ENCODE measurements at places on chromosomes 3 and 15.

DNA sequence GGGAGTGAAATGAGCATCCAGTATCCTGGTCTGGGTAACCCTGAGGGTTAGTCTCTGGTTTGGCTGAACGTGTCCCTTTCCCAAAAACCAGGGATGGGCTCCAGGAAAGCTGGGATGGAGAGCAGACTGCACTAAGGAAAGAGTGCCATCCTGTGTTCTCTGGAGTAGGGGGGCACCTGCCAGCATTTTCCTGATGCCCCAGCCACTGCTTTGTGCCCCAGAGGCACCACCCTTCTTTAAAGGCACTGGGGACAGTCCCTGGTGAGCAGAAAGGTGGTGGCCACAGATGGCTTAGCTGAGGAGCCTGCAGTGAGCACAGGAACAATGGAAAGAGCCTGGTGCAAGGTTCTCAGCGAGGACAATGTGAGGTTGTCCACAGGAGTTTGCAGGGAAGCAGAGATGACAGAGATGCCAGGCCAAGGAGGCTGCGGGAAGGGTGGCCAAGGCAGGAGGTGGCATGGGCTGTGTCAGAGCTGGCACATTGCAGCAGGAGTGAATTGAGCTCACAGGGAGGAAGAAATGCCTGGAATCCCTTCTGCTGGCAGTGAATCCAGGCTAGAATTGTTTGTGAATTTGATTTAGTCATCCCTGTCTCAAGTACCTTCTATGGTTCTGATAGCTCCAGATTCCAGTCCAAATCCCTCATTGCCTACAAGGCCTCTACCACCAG lies 39.9 kb downstream of the AMOTL2 start:
- no peak for DNase-seq

GRCh38 chr3:77259694-77260093 lies 219.8 kb downstream of the ROBO2 start:
- no peak for DNase-seq

- DNase-seq: no peak
Measured at GRCh38 chr3:128006061-128007032, 45.9 kb upstream of the SEC61A1 start.

DNA sequence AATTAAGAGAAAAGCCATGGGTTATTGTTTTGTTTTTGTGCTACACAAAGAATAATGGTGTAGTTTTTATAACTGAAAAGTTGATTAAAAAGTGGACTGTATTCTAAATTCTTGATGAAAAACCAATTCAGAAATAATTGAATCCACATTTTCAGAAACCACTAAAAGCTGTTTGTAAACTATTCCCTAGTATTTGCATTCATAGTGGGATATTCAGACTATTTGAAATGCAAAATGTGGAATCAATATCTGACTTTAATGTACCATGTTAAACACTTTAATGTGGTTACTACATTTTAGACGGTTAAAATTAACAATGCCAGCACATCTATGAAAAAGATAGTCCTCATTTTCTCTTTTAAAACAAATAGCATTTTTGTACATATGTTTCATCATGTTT lies 104.6 kb downstream of the ZIC4 start:
- no peak for DNase-seq

DNA sequence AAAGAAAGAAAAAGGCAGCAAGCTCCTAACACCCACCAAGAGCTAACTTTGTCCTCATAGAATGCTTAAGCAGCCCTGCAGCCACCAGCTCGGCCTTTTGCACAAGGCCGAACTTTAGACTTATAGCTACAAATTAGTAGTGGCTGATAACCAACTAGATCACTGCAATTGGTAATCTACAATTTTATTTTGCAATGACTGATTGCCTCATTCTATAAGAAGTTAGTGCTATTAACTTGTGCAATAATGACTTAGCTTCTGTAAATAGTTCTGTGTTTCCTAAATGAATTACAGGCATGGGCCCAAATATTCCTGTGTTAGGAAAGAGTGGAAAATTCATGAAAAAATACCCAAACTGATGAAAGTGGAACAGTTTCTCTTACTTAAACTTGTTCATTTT lies 284.8 kb upstream of the CFAP20DC start:
- no peak for DNase-seq

DNA sequence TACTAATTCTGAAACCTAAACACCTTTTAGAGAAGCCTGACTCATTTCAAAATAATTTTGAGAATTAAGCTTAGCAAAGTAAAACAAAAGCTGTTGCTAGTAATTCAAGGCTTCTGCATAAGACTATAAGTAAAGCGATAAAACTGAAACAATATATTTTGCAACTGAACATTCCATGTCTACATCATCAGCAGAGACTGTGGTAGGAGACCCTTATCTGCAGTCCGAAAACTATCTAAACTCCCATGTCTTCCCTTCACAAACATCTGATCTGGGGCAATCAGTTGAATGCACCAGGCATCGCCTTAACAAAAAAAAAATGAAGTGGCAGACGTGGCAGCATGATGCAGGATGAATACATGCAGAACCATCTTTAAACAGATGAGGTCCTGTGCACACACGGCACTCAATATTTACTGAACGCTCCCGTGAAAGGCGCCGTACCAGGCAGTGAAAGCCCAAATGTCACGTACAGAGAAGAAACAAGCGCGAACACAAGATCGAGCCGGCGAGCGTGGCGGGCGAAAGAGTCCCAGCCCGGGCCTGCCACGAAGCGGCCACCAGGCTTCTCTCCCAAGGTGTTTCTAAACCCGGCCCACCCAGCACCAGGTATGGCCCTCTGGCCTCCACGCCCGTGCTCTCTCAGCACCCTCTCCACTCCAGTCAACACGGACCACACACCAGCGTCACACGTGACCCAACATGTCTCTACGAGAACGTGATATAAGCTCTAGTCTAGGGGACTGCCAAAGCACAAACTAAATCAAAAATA lies 63.0 kb downstream of the CHSY1 start:
- no peak for DNase-seq

DNA sequence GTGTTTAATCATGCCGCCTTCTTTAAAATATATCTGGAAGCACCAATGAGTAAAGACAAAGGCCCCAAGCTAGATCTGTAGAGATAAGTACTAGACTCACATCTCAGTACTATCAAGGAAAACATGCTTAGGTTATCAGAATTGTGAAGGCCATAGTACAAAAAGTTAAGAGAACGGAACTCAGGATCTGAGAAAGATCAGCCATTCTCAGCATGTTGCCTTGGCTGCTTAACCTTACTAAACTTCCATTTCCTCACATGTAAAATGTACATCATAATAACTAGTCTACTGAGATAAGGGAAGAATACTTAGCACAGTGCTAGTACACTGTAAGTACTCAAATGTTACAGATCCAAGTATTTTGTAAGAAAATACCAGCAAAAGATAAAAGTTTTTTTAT lies 7.6 kb downstream of the DNAJC19 start:
- no peak for DNase-seq

DNA sequence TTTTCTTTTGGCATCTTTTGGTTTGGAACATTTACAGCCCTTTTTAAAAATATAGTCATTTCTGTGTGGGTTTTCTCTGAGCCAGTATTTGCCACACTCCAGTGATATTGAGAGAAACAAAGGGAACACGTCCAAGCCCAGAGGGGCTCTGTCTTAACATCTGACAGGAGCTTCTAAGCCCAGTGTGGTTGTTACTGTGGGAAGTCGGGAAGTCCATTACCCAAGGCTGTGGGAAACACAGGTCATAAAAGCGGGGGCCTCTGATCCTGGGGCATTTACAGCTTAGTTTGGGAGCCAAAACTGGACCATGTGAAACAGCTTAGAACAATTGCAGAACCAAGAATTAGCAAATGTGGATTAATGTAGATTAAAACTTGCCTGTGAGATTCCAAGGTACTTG lies 123.0 kb downstream of the PTPRG start:
- no peak for DNase-seq

DNA sequence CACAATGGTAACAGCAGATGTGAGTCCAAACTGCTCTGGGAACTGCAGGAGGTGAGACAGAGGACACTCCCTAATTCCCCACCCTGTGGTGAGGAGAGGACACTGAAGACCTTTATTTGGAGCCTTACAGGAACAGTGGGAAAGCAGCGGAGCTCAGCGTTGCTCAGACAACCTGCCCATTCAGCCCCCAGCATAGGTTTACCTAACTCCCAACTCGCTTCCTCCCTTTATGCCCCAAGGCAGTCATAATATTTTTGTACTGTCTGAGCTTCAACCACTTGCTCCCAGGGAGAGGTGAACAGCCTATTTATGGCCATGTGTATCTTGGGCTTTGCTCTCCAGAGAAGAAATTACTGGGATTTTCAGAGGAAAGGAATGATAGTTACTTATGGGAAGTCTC lies 34.1 kb downstream of the SHC4 start:
- DNase-seq: no peak

DNA sequence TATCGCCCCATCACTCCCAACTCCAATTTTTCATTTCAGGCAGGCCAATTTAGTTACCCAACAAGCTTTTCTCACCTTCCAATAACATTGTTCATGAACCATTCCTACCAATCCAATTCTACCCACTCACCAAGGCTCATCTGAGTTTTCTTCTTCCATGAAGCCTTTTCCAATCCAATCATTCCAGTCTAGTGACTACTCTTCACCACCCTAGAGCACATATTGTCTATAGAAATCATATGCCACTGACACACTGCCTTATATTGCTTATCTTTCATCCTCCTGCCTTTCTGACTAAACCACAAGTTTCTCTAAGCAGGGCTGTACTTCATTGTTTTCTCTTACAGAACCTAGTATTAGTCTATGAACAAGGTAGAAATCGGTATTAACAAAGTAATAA lies 11.4 kb downstream of the CCDC14 start:
- no peak for DNase-seq

DNA sequence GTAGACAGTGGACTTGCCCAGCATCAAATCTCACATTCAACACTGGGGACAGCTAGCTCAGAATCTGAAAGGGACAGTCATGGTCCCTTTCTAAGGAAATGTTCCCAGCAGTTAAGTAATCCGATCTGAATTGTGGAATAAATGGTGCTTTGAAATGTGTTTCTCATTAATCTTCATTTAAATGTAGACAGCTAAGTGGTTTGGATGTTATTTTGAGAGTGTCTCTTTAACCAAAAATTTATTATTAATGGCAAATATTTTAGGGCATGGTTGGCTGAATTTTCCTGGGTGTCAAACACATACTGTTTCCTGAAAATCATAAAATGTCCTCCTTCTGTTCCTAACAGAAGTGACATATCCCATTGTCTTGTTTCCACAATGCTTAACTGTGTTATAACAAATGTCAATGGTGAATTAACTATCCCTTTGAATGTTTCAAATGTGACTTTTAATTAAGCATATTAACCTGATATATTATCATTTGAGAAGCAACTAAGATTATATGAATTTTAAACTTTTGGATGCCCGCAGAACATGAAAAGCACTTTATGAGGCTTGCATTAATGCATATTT lies 210.8 kb downstream of the CHST2 start:
- DNase-seq: no peak

- DNase-seq: no peak
Measured at GRCh38 chr15:29376590-29376989, 107.0 kb upstream of the NSMCE3 start.

- no peak for DNase-seq
Measured at GRCh38 chr3:64560791-64561190, 127.0 kb downstream of the ADAMTS9 start.

GRCh38 chr3:57731311-57731710 lies 24.8 kb upstream of the SLMAP start:
- DNase-seq: no peak

- no peak for DNase-seq
Measured at GRCh38 chr3:177481329-177481728, 284.0 kb upstream of the TBL1XR1 start.

DNA sequence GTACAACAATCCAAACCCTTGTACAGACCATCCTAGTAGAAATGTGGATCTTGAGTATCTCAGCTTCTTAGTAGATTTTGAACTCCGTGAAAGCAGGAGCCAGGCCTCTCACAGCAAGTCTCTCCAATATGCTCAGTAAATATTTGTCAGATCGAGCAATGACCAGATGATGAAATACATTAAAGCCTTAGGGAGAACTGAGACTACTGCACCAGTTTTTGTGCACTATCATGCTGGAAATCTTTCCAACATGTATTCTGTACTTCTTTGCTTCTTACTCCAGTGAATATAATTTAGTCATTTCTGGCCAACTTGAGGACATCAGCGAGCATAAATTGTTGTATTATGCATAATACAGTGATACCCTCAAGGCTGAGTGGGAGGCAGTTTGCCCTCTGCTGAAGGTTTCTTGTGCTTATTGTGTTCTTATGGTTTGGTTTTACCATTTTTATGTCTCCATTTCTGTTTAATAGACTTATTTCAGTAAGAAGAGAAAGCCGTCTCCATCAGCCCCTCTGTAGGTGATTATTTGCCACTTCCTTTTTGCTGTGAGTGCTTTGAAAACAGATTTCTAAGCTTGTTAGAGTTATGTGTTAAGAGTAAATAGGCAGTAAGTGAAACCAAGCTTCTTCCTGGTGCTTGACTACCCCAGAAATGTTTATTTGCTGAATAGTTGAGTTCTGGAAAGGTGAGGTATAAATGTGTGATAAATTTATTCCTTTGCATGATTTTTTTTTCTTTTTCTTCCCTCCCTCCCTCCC lies 147.1 kb downstream of the PGPEP1L start:
- no peak for DNase-seq

- no peak for DNase-seq
Measured at GRCh38 chr3:190307164-190307545, 15.1 kb downstream of the CLDN1 start.

GRCh38 chr3:132343018-132343612 lies 25.9 kb downstream of the ACP3 start:
- DNase-seq: peak; percentile 31

- DNase-seq: peak; percentile 62
Measured at GRCh38 chr3:129003578-129004112, 2.5 kb downstream of the EFCC1 start.

DNA sequence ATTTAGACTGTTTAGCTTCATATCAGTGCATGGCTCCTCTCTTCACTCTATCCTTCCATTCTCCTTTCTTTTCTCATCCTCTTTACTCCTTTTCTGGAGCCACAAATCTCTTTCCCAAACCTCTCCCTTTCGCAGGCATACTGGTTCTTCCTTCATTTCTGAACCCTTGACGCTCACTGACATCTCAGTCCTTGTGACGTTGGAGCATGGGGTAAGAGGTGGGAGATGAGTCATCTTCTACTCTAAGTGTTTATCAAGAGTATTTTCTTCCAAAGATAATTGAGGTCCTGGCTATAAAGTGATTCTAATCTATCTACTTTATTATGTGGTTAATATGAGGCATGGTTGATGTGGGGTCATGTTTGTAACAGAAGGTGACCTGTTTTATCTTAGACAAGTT lies 414.2 kb downstream of the AGBL1 start:
- no peak for DNase-seq

DNA sequence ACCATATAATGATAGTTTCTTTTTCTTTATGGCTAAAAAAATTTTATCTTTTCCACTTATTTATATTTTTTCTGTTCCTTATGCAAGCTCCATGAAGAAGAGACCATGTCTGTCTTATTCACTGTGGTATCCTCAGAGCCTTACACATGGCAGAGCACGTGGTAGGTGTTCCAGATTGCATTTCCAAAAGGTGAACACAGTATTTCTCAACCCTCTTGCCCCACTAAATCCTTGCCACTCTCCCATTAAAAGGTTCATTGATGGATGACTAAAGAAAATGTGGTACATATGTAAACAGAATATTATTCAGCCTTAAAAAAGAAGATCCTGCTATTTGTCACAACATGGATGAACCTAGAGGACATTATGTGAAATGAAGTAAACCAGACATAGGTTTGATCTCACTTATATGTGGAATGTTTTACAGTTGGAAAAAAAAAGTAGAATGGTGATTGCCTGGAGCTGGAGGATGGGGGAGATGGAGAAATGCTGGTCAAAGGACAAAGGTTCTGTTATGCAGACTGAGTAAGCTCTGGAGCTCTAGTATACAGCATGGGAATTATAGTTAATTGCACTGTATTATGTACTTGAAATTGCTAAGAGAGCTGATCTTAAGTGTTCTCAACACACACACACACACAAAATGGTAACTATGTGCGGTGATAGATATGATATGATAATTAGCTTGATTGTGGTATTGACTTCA lies 266.7 kb downstream of the CNTN3 start:
- no peak for DNase-seq

Data from CD4-positive, alpha-beta T cell treated with Interleukin-21 for 1 hour (primary cell).